ENCODE measurements at places on chromosomes 4 and X.

DNA sequence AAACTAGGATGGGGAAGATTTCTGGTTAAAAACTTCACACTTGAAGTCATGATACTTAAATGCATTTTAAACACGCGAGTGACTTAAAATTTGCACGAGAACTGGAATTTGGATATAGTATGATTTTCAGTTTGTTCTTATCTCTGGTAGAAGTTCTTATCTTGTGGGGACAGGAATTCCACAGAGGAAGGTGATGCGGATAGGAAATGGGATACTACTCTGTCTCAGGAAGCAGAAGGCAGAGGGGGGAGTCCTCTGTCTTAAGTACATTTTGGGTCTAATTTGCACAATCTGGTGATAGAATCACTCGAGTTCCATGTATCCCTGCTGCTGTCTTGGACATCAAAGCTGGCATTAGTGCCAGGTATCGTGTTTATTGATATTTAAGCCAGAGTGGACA lies 53.3 kb downstream of the TLL1 start:
- no peak for DNase-seq

DNA sequence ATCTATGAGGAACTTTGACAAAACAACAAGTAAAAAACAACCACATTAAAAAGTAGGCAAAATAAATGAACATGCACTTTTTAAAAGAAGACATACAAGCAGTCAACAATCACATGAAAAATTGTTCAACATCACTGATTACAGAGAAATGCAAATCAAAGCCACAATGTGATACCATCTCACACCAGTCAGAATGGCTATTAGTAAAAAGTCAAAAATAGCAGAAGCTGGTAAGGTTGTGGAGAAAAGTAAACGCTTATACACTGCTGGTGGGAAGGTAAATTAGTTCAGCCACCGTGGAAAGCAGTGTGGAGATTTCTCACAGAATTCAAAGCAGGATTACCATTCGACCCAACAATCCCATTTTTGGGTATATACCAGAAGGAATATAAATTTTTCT lies 17.0 kb upstream of the LNX1 start:
- DNase-seq: no peak

DNA sequence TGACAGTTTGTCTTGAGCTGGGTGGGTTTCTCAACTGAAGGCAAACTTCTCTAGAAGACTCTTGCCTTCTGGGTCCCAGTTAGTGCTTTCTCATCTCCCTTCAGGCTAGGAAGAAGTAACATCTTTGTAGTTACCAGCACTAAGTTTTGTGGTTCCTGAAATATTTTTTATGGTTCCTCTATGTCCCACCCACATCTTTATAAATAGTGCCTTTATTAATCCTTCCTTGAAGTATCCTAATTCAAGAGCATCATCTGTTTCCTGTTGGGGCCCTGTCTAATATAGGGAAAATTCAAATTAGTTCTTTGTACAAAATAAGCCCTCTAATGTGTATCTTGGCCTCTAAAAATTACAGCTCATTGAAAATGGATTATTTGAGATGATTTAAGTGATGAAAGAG lies 147.4 kb upstream of the MAOA start:
- no peak for DNase-seq

GRCh38 chr4:113222471-113222870 lies 173.0 kb downstream of the ANK2 start:
- DNase-seq: peak; percentile 76

DNA sequence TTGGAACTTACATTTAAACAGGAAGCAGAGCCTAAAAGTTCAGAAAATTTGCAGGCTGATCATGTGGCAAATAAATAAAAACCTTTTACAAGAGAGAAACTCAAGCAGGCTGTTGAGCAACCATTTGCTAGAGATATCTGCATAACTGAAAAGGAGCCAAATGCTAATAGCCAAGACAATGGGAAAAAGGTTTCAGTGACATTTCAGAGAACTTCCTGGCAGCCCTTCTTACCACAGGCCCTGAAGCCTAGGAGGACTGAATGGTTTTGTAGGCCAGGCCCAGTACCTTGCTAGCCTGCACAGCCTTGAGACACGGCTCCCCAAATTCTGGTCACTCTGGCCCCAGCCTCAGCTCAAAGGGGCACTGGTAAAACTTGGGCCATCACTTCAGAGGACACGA lies 945.1 kb downstream of the ADGRL3 start:
- no peak for DNase-seq

DNA sequence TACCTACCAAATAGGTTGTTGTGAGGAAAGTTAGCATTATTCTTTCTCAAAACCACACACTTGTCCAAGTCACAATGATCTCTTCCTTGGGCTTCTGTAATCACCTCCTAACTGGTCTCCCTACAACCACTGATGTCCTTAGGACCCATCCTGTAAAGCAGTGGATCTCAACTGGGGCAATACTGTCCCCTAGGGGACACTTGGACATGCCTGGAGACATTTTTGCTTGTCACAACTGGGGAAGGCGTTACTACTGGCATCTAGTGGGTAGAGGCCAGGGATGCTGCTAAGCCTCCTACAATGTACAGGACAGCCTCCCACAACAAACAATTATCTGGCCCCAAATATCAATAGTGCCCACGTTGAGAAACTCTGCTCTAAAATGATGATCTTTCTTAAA lies 118.7 kb upstream of the AP1S2 start:
- peak; percentile 52 for DNase-seq

GRCh38 chr4:22440999-22441398 lies 74.9 kb downstream of the ADGRA3 start:
- DNase-seq: no peak

- peak; percentile 48 for DNase-seq
Measured at GRCh38 chr4:20422398-20422797, 170.7 kb downstream of the SLIT2 start.

- no peak for DNase-seq
Measured at GRCh38 chr4:99490286-99490685, 20.5 kb upstream of the C4orf17 start.

GRCh38 chrX:121308276-121308805 lies 260.9 kb downstream of the GLUD2 start:
- DNase-seq: peak; percentile 42

GRCh38 chr4:95394752-95395306 lies 153.9 kb downstream of the UNC5C start:
- no peak for DNase-seq

GRCh38 chrX:40173143-40174000 lies 75.6 kb upstream of the BCOR start:
- no peak for DNase-seq

Measured in EL (cell line).